Left colon (tissue), 2 donors: ENCODE measurements at places on chromosomes 2 and 18. TPM values are rescaled to one million over a fixed set of nuclear protein-coding genes. Genes with fewer than 3 reads are reported as not detected.

FAM124B gene
- total RNA-seq: 0.53 TPM

LRRTM4 gene
- total RNA-seq: 0.64 TPM

RAB11FIP5 gene
- 19.7 TPM for total RNA-seq

EFEMP1 gene
- 22.2 TPM for total RNA-seq

ALPI gene
- total RNA-seq: 21.1 TPM

TDRD15 gene
- 0.06 TPM for total RNA-seq
